ENCODE measurements at places on chromosomes 1 and 21.

- no peak for DNase-seq
Measured at GRCh38 chr1:24517898-24518297, 15.3 kb downstream of the RCAN3 start.

DNA sequence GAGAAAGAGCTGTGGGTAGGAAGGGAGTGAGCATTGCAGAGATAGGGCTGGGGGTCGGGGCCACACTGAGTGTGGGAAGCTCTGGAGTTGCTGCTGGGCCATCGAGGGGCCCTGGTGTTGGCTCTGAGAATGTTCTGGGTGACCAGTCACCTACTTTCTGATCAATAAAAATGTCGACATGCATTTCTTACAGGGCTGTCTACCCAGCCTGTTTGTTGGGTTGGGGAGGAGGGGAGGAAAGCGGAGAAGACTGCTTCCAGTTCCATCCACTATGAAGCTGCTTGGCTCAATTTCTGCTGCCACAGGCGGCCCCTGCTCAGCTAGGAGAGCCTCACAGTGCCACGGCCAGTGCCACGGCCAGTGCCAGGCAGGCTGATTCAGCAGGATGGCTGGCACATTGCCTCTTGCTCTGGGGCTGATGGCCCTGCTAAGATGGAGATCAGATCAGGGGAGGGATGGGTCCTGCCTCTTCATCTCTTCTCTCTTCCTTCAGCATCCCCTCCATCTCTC lies 3.0 kb upstream of the PADI3 start:
- DNase-seq, result no peak

- DNase-seq, result no peak
Measured at GRCh38 chr1:203754455-203754864, 10.5 kb upstream of the LAX1 start.

DNA sequence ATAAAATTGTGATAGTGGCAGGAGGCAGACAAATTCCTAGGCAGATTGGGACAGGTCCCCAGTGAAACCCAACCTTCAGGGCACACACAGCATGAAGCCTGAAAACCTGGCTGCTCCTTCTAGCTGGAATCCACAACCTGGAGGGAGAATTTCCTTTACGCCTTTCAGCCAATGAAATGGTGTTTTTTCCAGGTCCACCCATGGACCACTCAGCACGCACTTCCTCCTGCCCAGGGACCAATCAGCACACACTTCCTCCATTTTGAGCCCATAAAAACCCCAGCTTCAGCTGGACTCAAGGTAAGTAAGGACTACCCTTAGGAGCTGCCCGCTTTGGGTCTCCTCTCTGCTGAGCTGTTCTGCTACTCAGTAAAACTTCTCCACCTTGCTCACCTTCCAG lies 120.1 kb downstream of the AKT3 start:
- DNase-seq, result no peak

DNA sequence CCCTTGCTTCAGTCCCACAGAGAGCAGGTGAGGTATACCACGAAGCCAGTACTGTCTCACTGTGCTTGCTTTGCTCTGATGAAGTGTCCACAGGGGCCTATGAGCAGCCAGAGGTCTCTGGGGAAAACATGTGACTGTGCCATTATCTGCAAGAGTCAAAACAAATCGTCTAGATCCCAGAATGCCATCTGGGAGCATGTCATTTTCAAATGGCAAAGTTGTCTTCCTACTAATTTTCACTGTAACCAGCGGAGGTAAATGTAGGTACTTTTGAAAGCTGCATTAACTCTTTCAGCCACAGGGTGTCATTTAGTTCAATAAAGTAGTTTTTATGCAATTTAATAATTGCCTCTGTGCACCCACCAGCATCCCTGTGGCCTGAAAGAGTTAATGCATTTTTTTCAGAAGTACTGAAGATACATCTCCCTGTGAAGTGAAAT lies 173.6 kb upstream of the SGIP1 start:
- no peak for DNase-seq

- DNase-seq, result no peak
Measured at GRCh38 chr1:183089025-183089639, 65.9 kb downstream of the LAMC1 start.

DNA sequence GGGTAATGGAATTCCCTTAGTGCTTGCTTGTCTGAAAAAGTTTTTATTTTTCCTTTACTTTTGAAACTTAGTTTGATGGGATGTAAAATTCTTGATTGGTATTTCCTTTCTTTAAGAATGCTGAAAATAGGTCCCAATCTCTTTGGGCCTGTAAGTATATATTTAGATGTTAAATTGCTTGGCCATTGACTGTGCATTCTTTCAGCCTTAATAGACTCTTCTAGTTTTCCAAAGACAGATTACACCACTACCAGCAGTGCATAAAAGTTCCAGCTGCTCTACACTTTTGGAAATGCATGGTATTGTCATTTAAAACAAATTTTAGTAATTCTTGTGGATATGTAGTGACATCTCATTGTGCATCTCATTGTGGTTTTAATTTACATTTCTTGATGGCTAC lies 464.8 kb upstream of the USP24 start:
- DNase-seq, result peak; percentile 85

DNA sequence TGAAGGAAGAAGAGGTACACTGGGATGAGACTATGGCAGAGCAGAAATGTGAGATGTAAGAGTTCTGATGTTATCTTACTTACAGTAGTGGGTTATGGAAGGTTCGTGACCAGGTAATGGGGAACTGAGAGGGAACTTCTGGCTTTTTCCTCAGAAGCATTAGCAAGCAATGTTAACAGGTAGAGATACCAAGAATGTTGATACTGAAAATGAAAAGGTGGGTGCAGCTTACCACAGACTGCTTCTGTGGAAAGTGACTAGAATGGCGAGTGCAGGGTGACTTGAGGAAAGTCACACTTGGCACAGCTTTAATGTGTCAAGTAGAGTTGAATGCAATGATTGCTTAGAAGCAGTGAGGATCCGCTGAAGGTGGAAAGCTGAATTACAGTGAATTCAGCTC lies 70.8 kb downstream of the PLA2G4A start:
- DNase-seq, result no peak

DNA sequence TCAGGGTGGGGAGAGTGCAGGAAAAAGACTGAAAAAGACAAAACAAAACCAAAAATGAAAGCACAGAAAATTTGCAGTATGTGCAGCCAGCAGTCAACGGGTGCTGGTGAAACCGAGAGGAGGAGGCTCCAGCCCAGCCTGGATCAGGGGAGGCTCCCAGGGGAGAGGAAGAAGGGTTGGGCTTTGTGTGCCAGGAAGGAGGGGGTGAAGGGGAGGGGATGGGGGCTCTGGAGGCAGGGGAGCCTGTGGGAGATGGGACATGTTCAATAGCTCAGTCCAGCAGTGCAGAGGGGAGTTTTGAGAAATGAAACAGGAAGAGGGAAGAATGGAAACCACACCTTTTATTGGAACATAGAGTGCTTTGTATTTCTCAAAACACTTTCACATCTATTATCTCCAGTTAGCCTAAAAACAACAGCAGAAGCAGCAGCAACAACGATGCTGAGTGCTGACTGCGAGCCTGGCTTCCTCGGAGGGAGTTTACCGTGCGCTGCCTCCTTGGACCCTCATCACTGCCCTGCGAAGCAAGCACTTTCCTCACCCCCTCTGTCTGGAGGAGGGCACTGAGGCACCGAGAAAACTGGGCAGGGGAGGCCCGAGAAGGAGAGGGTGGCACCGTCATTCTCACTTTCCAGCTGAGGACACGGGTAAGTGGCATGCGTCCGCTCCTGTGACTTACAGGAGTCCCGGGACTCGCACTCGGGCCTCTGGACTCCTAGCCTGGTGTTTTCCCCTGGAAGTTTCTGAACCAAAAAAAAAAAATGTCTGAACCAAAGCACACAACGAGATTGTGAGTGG lies 62.9 kb downstream of the MDM4 start:
- DNase-seq, result no peak

- no peak for DNase-seq
Measured at GRCh38 chr1:9717193-9718005, 65.9 kb downstream of the PIK3CD start.

GRCh38 chr1:41773144-41773591 lies 145.6 kb downstream of the HIVEP3 start:
- DNase-seq, result peak; percentile 93

- DNase-seq, result no peak
Measured at GRCh38 chr1:39819091-39819812, 30.6 kb upstream of the BMP8B start.

GRCh38 chr21:37702241-37702640 lies 214.0 kb downstream of the KCNJ6 start:
- DNase-seq, result no peak

DNA sequence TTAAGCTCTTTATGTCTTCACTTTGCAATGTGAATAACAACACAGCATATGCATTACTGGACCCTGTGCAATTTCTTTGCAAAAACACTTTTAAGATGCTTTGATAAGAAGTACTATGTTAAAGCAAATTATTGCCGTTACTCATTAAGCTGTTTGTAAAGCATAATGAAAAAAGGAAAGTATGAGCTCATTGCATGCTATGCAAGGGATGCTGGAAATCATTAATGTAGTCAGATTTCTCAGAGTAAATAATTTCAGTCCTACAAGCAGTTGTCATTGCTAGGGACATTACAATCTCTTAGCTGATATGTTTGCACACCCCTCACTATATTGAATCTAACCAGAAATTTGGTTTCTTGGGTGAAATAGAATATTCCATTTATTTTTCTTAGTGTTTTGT lies 982.5 kb upstream of the ADGRL2 start:
- no peak for DNase-seq

DNA sequence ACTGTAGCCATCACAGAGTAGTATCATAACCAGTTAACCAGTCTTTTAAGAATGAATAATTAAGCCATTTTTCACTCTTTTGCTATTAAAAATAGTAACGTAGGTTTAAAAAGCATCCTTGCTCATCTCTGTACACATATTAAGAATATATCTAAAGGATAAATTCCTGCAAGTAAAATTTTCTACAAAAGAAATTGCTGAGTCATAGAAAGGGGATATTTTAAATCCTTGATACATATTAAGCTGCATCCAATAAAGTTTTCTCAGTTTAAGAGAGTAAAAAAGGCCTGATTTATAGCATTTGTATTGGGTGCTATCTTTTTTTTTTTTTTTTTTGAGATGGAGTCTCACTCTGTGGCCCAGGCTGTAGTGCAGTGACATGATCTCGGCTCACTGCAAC lies 1.9 kb upstream of the CTH start:
- no peak for DNase-seq

GRCh38 chr1:163263818-163264655 lies 57.7 kb upstream of the NUF2 start:
- no peak for DNase-seq

GRCh38 chr1:151048645-151049032 lies 1.1 kb downstream of the C1orf56 start:
- no peak for DNase-seq

DNA sequence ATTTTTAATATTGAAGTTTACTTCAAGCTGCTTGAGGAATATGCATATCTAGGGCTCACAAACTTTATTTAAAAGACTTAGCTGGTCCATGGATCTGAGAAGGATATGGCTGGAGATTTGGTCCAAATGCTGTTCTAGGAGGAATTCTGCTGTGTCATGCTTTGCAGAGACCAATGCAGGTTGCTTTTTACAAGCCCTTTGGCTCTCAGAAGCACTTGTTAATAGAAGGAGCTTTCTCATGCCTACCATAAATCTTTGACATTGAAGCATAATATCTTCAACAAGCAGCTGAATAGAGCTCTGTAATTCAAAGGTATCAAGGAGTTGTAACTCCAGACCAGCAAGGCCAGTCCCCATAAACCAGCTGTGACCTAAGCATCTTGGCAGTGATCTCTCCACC lies 299.1 kb downstream of the HHAT start:
- no peak for DNase-seq

DNA sequence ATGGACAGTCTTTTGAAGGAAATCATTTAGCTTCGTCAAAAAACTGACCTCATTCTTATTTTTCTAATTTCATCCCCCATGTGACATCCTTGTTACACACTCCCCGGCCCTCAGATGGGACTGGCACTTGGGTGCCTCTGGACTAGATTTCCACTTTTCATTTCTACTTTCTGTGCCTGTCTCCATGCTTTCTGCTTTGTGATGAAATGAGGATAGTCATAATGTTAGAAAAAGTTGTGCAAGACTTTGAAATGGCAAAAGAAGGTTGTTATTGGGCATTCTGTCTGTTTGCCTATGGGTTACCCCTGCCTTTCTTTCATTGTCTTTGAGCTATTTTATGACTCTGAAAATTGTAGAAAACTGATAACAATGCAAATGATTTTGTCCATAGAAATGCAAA lies 54.9 kb downstream of the MDM4 start:
- DNase-seq, result no peak

- no peak for DNase-seq
Measured at GRCh38 chr21:42343556-42343955, 7.2 kb downstream of the TFF2 start.

- DNase-seq, result no peak
Measured at GRCh38 chr1:193471981-193472380, 285.6 kb upstream of the B3GALT2 start.

GRCh38 chr21:29102791-29103257 lies 27.6 kb upstream of the MAP3K7CL start:
- no peak for DNase-seq

GRCh38 chr1:47388030-47388890 lies 27.8 kb upstream of the FOXE3 start:
- DNase-seq, result no peak

DNA sequence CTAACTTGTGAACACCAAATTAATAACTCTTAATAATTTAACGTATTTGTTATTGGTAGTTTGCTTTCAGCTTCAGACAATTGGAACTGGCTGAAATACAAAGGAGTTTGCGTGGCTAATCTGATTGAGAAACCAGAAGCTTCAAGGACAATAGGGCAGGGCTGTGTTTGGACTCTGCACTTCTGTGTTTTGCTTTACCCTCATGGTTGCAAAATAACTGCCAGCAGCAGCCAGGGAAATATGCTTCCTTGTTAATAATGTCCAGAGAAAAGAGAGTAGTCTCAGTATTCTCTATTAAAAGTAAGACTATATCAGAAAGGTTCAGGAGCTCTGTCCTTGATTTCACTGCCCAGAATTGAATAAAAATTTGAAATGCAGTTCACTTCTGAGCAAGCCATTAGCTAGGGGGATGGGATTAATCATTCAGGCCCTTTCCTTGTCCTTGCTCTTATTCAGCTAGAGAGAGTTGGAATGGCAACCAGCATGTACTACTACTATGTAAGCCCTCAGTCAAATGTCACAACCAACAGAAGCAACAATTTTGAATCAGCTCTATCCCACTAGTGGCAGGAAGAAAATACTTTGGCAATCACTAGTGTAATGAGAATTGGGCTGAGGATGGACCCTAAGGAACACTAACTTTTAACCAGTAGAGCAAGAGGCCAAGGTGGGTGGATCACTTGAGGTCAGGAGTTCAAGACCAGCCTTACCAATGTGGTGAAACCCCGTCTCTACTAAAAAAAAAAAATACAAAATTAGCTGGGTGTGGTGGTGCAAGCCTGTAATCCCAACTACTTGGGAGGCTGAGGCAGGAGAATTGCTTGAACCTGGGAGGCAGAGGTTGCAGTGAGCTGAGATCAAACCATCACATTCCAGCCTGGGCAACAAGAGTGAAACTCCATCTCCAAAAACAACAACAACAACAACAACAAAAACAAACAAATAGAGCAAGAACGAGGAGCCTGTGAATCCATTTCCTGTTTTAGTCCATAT lies 76.8 kb downstream of the POU2F1 start:
- no peak for DNase-seq

GRCh38 chr21:29697555-29698193 lies 242.1 kb downstream of the GRIK1 start:
- DNase-seq, result peak; percentile 15

GRCh38 chr1:234907208-234907939 lies 221.3 kb downstream of the TOMM20 start:
- DNase-seq, result no peak

Data from fibroblast of skin of right quadriceps (primary cell).